ENCODE measurements at places on chromosomes 6 and 20. TPM values are rescaled to one million over a fixed set of nuclear protein-coding genes. Genes with fewer than 3 reads are reported as not detected.

Gene PRR18
- 0.19 TPM for total RNA-seq

- DNase-seq: no peak
Observed at GRCh38 chr20:57378646-57379262, 12.4 kb upstream of the RBM38 start.

DNA sequence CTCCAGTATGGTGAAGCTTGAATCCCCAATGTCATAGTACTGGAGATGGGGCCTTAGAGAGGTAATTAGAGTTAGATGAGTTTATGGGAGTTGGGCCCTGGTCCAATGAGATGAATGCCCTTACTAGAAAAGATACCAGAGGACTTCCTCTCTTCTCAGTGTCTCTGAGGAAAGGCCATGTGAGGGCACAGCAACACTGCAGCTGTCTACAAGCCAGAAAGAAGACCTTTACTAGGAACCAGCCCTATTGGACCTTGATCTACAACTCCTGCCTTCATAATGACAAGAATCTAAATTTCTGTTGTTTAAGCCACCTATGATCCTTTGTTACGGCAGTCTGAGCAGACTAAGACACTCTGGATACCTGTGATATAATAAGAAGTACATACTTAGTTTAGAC lies 31.4 kb upstream of the AKAP7 start:
- DNase-seq: no peak

DNA sequence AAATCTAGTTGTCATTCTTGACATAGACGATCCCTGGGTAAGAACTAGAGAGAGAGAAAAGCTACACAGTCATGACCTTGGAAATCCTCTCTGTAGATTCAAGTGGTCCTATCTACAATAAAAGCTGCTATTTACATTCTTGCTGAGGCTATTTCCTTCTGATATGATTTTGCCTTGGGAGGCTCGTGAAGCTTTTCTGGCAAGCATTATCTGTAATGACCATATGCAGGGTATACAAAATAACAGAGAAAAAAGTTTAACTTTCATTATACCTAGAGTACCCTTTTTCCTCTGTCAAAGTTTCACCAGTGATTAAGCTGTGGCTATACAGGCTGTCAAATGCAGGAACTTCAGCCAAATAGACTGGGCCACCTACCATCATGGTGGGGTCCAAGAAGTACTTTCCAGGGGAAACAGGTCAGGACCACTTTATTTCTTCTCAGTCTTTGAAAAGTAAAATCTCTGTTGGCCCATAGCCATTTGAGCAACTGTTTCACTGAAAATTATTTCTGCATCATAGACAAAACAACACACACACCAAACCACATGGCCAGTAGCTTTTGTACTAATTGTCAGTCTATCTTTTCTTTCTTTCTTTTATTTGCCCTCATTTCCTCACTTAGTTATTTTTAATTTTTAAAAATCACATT lies 677.0 kb upstream of the ID4 start:
- no peak for DNase-seq

All from kidney (tissue), 22 donors.